ENCODE measurements at places on chromosomes 7 and 10.

GRCh38 chr7:92783260-92784201 lies 52.8 kb downstream of the CDK6 start:
- no peak for DNase-seq

DNA sequence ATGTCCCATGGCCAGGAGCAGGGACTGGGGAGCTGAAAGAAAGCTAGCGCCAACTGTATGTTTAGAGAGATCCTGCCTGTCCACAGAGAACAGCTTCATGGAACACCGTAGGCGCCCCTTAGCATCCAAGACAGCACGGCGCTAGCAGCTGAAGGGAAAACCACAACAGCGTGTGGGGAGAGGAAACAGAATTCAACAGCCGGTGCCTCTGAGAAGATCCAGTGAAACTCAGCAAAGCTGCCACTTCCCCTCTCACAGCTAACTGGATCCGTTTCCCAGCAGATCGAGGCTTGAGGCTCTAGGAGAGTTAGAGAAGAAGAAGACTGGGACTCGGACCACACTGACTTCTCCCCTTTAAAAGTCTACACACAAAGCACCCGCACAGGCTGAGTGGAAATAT lies 145.0 kb downstream of the MAD1L1 start:
- DNase-seq, result no peak

DNA sequence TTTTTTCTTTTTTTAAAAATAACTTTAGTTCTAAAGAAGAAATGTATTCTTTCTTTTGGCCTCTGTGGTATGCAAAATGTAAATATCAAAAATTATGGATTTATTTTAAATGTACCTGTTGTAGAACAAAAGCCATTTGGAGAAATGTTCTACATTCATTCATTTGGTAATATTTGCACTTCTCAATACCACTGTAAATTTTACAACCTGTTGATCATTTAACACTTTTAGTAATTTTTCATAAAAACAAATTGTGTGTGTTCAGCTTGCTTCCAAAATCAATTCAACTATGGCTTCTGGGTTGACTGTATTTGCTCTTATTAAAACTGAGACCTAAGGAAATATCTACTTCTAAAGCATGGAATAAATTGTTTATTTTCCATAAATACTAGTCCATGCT lies 2.3 kb upstream of the IGF2BP3 start:
- no peak for DNase-seq

GRCh38 chr7:96495751-96496216 lies 173.9 kb upstream of the SLC25A13 start:
- DNase-seq, result no peak

- DNase-seq, result no peak
Observed at GRCh38 chr7:140691376-140692045, 5.0 kb upstream of the NDUFB2 start.

GRCh38 chr7:159060440-159060839 lies 84.2 kb downstream of the VIPR2 start:
- no peak for DNase-seq

- no peak for DNase-seq
Observed at GRCh38 chr7:105875505-105875904, 894 bp downstream of the ATXN7L1 start.

DNA sequence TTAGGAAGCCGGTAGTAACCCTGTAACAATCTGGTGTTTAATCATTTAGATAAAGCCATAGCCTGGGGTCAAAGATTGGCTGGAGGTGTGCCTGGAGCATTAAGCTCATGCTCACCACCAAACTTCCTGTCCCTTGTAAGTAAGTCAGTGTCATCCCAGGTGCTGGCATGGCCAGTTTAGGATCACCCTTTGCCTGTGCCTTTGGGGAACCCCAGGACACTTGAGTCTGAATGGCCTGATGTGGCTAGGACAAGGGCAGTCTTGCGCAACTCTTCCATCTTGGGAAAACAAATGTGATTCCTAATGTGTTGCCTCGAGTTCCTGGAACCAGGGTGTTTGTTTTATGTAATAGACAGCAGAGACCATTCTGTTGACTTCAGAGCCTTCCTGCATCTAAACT lies 154.8 kb downstream of the GRK5 start:
- no peak for DNase-seq

- no peak for DNase-seq
Observed at GRCh38 chr7:157547611-157548010, 210.8 kb downstream of the DNAJB6 start.

DNA sequence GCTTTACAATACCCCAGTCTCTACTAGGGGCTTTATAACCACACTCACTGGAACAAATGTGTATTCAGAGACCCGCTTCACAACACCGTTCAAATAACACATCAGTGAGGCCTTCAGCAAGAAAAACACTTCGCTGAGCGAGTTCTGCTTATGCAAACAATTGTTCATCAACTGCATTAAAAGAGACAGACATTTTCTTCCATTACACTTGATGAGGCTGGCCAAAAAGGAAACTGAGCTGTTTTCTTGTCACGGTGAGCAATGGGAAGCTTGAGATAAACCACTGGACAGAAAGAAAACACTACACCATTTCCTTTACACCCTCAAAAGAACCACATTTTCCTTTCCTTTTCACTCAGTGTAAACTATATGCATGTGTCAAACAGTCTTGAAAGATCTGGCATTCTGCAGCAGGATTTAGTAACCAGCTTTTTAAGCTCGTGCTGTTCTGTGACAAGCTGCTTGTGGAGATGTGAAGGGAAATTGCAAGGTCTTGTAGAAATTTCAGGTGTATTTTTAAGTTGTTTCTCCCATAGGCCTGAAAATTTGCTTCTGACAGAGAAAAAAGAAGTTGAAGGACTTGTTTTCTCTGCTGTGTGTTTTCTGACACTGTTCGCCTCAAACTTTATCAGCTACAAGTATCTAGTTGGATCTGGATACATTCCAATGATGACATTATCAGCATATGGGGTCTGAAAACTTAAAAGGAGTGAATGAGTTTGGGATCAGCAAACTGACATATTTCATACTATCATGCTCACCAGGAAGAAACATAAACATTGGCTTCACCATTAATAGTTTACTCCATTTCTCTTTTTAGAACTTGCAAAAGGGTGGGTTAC lies 693.1 kb downstream of the PARD3 start:
- no peak for DNase-seq

DNA sequence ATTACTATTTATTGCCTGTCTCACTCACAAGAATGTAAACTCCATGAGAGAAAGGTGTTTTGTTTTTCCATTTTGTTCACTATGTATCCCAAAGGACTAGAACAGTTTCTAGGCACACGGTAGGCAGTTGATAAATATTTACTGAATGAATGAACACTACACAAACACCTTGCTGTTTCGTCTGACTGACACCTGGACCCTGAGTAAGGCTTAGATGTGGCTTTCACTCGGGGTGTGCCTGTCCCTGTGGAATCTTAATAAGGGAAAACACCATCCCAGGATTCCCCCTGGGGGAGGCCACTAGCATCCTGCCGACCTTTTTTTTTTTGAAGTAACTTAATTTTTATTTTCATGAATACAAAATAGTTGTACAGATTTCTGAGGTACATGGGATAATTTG lies 66.6 kb upstream of the STEAP1B start:
- DNase-seq, result no peak

GRCh38 chr7:150371131-150371995 lies 2.7 kb downstream of the REPIN1 start:
- DNase-seq, result no peak

- no peak for DNase-seq
Observed at GRCh38 chr7:152459724-152460251, 24.0 kb upstream of the KMT2C start.

- DNase-seq, result no peak
Observed at GRCh38 chr10:119409906-119410305, 132.6 kb downstream of the RGS10 start.

DNA sequence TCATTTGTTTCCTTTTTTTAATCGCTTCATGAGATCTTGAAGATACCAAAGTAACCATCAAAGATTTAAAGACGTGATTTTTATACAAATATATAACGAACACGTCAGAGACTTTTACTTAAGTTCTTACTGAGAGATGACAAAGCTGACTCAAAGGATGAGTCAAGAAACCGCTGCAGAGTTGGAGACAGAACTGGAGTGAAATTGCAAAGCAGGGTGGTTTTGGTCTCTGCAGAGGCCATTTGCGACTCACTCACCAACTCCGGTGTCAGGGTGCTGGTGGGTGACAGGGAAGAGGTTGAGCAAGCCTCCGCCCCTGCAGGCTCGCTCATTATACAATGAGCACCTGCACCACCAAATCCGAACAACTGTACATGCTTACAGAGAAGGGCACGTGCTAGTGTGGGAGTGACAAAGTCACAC lies 75.2 kb downstream of the DNAJB6 start:
- DNase-seq, result no peak

DNA sequence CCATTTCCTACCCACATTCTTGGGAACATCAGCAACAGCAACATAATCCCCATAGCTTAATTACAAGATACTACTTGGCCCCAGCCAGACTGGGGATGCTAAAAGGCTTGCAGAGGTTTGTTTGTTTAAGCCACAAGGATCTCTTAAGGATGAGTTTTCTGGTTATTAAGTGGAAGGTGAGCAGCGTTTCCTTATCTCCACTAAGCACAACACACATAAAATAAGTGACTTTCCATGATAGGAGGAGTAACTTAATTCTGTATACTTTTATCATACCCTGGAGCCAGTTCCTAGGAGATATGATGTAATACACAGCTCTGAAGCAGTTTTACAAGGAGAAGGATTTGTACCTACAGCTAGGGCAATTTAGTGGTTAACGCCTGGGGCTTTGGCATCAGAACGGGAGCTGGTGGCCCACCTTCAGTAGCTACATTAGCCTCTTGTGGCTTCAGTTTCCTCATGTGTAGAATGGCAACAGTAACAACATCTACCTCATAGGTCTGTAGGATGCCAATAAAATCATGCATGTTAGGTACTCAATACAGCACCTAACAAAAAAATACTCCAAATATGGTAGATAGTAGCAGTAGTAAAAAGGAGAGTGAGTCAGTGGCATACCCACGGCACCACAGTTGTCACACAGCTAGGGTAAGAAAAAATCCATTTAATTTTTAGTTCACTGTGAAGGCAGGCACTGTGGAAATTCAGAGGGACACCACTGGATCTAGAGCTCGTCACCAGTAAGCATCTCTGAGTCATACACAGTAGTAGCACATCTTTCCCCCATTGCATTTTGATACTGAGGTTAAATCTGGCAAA lies 55.2 kb downstream of the DOCK4 start:
- no peak for DNase-seq

- no peak for DNase-seq
Observed at GRCh38 chr7:118140468-118140867, 43.5 kb upstream of the LSM8 start.

- no peak for DNase-seq
Observed at GRCh38 chr7:151134743-151135524, 32.6 kb downstream of the GBX1 start.

GRCh38 chr7:45699015-45699309 lies 124.8 kb downstream of the ADCY1 start:
- peak; percentile 0 for DNase-seq

GRCh38 chr10:119753309-119753708 lies 27.5 kb downstream of the INPP5F start:
- DNase-seq, result no peak

DNA sequence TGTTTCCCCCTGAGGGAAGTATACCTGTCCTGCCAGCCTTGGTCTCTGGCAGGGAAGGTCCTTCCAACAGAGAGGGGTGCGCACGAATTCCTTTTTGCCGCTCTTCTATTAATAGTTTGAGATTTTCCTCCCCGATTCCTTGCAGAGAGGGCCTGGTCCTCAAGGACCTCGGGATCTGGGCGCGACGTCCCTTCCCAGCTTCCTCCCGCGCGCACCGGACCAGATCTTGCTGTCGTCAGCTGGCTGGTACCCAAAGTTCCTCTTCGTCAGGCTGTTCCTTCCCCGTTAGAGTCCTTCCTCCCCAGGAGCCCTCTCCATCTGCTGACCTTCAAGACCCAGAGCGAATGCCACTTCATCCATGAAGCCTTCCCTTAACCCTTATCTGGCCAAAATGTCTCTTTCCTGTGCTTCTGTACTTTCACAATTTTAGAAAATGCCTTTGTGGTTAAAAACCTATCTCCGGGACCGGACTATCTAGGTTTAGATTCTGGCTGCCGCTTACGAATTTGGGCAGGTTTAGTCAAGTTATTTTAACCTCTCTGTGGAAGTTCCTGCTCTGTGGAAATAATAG lies 851 bp upstream of the GOT1 start:
- peak; percentile 35 for DNase-seq

- DNase-seq, result no peak
Observed at GRCh38 chr7:74428023-74428422, 25.7 kb upstream of the GTF2IRD1 start.

DNA sequence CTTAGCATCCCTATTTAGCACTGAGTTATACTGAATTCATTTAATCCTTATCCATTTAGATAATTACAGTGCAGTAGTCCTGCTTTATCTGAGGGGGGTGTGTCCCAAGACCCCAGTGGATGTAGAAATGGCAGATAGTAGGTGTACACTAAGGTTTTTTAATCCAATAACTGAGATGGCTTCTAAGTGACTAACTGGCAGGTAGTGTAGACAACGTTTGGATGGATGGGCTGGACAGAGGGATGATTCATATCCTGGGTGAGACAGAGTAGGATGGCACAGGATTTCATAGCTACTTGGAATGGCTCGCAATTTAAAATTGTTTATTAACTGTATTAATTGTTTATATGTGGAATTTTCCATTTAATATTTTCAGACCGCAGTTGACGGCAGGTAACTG lies 295.6 kb downstream of the CCDC3 start:
- DNase-seq, result no peak

GRCh38 chr10:127444155-127444554 lies 105.0 kb upstream of the NPS start:
- DNase-seq, result no peak

DNA sequence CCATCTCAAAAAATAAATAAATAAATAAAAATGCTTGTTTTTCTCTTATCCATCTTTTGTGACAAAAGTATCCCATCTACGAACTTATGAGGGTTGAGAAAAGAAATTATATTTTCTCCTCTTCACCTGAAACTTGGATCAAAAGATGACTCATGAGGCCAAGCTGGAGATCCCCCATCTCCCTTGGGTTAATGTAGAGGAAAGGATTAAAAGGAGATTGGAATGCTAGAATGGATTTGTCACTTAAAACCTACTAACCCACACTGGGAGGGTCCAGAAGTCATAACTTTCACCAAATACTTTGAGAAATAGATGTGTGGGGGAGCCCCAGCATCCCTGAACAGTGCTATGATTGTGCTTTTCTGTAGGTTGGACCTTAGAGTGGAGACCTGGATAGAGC lies 46.3 kb upstream of the PIK3CG start:
- no peak for DNase-seq

DNA sequence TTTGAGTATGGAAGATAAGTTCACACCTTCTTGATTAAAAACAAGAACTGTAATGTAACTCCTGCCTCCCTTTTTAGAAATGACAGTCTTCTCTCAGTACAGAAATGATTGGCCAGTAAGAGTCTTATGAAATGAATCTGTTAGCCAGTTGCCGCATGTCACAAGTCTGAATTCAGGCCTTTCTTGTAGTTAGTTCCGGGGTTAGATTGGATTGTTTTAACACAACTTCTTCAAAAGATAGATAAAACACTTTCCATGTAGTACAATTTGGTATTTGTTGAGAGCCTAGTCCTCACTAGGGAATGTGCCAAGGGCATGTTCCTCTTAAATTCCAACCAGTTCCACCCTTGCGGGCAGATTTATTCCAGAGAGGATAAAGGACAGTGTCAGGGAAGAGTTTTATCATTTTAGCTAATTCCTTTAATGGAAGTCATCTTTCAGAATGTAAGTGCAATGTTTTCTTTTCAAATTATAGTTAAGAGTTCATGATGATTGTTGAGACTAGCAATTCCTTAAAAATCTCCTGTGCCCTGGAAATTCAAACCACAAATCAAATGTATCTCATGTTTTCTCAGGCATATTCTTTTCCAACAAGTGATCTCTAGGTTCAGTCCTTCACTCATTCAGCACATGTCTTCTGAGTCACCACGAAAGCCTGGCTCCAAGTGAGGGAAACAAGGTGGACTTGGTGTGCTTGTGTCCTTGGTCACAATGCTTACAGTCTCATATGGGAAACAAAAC lies 4.1 kb downstream of the FHIP2A start:
- DNase-seq, result no peak

Data from endothelial cell (in vitro differentiated cells).